ENCODE measurements at places on chromosomes 13 and 19.
A peak's percentile ranks its signal among the peaks of the same experiment; 100 is the strongest.

- peak; percentile 94 for DNase-seq
These were observed 3.3 kb upstream of the RPL36 start for GRCh38 chr19:5686647-5687359.

DNA sequence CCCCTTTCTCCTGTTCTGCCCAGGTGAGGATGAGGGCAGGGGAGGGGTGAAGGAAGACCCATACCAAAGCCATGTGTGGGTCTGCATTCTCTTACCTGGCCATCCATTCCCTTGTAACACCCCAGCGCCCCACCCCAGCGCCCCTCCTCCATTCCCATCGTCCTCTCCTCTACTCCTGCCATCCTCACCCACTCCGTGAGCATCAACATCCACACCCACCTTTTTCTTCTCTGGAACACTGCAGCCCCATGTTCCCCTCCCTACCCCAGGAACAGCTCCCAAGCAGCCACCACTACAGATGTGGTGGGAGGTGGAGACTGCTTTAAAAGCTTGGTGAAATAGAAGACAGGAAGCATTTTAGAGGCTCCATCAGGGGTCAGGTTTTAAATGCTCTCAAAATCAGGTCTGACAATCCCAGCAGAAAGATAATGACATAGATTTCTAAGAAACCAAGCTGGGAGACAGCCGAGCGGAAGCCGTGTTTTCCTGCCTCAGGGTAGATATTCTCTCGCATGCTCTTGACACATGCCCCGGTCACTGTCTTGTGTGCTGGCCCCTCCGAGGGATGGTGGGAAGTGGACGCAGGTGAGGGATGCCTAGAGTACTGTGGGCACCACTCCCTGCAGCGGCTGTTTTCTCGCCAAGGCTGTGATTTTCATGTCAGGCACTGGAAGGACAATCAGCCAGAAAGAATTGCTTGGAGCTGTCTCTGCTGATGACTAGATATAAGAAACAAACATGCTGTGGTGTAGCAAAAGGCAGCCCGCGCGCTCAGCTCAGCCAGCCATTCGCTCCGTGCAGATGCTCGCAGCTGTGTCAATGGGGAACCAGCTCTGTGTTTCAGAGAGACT is 9.8 kb downstream of the MEDAG start:
- DNase-seq = no peak

GRCh38 chr19:10510301-10510802 is 6.9 kb downstream of the S1PR5 start:
- no peak for DNase-seq

DNA sequence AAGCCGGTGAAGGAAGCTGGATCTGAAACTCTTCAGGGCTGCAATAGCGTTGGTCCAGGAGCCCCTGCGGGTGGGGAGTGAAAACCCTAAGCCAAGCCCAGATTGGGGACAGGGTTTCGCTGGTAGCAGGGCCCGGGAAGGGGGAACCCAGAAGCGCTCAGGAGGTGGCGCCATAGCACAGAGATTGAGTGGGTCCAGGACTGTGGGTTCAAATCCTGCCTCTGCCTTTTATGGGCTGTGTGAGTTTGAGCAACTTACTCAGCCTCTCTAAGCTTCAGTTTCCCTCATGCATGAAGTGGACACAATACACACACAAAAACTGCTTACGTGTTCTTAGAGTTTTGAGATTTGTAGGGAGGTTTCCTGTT is 8.3 kb upstream of the SYCN start:
- DNase-seq = peak; percentile 8

DNA sequence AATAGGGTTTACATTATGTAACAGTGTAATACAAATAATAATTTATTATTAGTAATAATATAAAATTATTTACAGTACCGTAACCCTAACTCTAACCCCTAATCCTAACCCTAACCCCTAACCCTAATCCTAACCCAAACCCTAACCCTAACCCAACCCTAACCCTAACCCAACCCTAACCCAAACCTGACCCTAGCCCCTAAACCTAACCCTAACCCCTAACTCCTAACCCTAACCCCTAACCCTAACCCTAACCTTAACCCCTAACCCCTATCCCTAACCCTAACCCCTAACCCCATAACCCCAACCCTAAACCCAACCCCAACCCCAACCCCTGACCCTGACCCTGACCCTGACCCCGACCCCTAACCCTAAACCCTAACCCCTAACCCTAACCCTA is 45.7 kb downstream of the PLPP2 start:
- no peak for DNase-seq

DNA sequence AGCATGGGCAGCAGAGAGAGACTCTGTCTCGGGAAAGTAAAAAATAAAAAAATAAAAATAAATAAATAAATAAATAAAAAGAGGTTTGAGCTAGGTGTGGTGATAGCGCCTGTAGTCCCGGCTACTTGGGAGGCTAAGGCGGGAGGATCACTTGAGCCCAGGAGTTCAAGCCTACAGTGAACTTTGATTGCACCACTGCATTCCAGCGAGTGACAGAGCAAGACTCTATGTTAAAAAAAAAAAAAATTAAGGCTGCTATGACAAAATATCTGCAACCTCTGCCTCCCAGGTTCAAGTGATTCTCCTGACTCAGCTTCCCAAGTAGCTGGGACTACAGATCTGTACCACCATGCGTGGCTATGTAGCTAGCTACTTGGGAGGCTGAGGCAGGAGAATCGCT is 3.2 kb upstream of the DENND1C start:
- DNase-seq = no peak

DNA sequence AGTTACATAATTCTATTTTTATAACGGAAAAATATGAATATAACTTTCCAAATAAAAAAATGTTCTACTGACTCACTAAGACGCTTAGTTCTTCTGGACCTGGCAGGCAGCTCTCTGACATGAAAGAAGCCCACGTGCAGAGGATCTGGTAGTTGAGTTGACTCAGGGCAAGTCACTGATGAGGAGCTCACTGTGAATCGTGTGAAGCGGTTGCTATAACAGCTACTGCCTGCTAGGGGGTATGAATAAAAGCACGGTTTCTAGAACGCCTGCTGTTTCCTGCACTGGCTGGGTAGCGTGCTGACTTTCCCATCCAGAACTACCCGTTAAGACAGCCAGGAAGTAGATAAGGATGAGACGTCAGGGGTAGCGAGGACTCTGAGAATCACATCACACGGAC is 54.7 kb upstream of the WASF3 start:
- DNase-seq = no peak

DNA sequence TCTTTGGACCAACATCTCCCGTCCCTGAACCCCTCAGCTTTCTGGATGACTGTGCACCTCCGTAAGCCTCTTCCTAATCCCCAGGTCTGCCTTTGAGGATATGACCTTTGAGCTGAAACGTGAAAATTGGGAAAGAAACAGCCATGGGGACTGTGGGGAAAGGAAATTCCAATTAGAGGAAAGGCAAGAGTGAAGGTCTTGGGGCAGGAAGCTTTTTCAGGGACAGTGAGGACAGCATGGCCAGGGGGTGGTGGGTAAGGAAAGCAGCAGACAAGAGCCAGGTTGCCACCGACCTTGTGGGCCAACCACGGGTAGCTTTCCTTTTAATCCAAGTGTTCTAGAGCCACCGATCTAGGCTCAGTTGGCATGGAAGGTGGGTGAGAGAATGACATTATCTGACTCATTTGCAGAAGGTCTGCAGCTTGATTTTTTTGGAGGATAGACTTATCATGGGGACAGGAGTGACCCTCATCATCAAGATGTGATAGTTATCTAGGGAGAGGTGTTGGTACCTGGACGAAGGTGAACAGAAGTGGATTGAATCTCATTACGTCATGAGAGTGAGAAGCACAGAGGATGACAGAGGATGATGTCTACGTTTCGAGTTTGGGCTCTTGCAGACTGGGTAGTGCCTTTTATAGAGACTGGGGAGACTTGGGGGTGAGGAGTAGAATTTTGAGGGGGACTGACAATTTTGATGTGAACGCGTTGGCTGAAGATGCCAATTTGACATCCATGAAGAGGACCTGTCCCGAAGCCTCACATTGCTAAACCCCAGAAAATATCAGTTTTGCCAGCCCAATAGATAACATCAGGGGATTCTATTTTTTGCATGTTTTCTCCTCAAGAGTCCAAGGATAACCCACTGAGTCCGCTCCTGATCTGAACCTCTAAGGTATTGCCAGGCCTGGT is 136.7 kb upstream of the PEG3 start:
- no peak for DNase-seq

GRCh38 chr19:52170863-52171320 is 529 bp downstream of the ZNF836 start:
- DNase-seq = no peak

GRCh38 chr19:5091018-5091683 is 122.2 kb downstream of the KDM4B start:
- DNase-seq = no peak

GRCh38 chr13:60282186-60282585 is 114.8 kb upstream of the TDRD3 start:
- no peak for DNase-seq

- no peak for DNase-seq
These were observed 277.2 kb downstream of the SUCLA2 start for GRCh38 chr13:47723898-47724297.

GRCh38 chr13:70908795-70909194 is 800.5 kb upstream of the KLHL1 start:
- no peak for DNase-seq

- DNase-seq = no peak
These were observed 93.9 kb downstream of the TSHZ3 start for GRCh38 chr19:31255174-31255799.

DNA sequence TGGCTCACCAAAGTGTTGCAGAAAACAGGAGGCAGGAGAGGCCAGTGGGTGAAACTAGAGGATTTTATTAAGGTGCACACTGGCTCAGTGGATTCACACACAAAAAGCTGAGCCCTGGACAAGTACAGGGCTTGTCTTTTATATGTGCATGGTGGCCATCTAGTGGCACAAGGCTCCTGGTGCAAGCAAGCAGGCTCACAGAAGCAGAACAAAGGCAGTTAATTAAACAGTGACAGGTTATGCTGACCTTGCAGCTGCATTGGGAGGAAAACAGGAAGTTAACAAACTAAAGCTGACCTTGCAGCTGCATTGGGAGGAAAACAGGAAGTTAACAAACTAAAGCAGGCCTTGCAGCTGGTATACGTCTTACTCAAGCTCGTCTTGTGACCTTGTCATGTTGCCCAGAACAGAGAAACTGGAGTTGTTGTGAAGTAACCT is 65.3 kb upstream of the ZNF681 start:
- DNase-seq = no peak

DNA sequence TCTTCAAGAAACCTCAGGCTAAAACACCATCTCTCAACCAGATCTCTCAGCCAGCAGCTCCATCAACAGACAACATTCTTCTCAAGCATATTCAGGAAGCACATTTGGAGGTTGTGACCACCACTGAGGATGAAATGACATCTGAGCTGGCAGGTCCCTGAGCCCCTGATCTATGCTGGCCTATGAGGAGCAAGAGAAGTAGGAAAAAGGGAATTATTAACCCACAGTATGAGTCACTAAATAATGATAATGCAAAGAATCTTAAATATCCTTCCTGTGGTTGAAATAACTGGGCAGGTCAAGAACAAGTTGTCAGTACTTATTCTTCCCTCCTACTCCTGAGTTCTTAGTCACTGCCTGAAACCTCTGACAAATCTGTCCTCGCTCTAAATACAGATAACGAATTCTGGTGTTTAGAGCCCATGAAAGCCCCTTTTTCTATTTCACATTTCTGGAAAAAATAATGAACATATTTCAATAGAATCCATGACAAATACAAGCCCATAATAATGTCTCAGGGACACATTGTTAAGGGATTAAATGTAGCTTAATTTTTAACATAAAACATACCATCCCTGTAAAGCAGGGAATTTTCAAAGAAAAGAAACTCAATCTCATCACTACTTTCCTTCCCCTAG is 225.8 kb upstream of the IRS2 start:
- no peak for DNase-seq

- DNase-seq = no peak
These were observed 46.3 kb downstream of the IRS2 start for GRCh38 chr13:109740121-109740520.

- no peak for DNase-seq
These were observed 93.2 kb upstream of the SERP2 start for GRCh38 chr13:44280456-44280855.

DNA sequence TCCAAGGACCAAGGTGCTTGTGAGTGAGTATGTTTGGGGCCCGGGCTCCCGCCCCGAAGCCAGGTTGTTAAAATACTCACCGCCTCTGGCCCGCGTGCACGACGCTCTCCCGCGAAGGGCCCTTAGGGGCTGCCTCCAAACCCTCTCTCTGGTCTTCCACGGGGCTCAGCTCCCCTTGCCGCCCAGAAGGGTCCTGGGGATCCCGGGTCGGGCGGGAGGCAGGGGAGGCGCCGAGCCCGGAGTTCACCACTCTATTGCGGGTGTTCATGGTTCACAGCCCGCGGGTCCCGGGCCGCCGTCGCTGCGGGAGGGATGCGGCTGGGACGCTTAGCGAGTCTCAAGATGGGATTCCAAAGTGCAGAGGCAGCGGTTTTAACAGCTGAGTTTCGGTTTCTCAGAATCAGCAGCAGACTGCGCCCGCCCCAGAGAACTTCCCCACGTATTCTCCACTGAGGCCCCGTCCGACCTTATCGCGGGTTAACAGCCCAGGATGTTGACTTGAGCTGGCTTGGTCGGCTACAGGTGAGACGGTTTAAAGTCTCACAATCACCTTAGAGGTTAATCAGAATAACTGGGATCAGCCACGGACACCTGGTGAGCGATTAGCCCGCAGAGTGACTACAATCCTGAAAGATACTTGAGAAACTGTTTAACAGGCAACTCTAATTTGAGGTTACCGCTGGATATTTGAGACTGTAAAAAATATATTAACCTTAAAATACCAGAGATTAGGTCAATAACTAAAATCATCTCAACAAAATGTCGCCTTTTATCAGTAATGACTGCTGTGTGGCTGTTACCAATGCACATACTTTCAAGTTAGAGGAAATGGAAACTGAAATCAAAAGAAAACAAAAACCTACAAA is at the start of gene EPSTI1:
Gene EPSTI1, minus strand, starts transcription at position 344 of the 866 bp plus-strand sequence. Its CDS starts 76 bp downstream, at position 268.
- peak; percentile 59 for DNase-seq

GRCh38 chr19:34662919-34663318 is 14.0 kb downstream of the SCGB2B2 start:
- DNase-seq = peak; percentile 12

- no peak for DNase-seq
These were observed 699 bp downstream of the PTOV1 start for GRCh38 chr19:49851456-49852259.

DNA sequence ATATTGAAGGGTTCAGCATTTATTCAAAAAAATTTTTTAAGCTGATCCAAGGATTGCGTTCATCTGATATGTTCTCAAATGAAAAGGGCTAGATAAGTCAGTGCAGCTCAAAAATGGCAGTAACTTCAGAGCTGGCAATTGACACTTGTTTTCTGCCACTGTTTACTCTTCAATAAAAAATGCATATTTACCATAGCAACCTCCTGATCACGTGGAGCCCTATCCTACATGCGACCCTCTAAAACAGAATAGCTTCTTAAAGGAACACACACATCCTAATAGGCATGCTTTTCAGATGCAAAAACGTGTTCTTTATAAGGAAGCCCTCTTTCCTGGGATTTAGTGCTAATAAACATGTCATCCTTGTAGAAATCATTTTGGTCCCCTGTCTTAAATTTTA is 150.2 kb downstream of the ZNF536 start:
- no peak for DNase-seq

- no peak for DNase-seq
These were observed 11.3 kb downstream of the ELAVL1 start for GRCh38 chr19:7994114-7994513.

GRCh38 chr19:32895384-32895783 is 25.8 kb upstream of the SLC7A9 start:
- DNase-seq = no peak

- no peak for DNase-seq
These were observed 171.1 kb downstream of the KCTD12 start for GRCh38 chr13:76715075-76715474.

- DNase-seq = no peak
These were observed 788.3 kb upstream of the SLITRK5 start for GRCh38 chr13:86882835-86883234.

- no peak for DNase-seq
These were observed 4.2 kb downstream of the SSBP4 start for GRCh38 chr19:18423258-18424020.
